Uterus (tissue), 4 donors: ENCODE measurements at places on chromosomes 11 and 22. TPM values are rescaled to one million over a fixed set of nuclear protein-coding genes. Genes with fewer than 3 reads are reported as not detected.

The UCP3 gene
- total RNA-seq: 0.21 TPM

The MS4A15 gene
- total RNA-seq: not detected

- H3K27me3 ChIP-seq: peaks cover 45% of the 10 kb centered on the region
- no peak for DNase-seq
- H3K4me1 ChIP-seq: peaks cover 22% of the 10 kb centered on the region
These were observed 3.3 kb downstream of the PHOX2A start for GRCh38 chr11:72240461-72241290.

DNA sequence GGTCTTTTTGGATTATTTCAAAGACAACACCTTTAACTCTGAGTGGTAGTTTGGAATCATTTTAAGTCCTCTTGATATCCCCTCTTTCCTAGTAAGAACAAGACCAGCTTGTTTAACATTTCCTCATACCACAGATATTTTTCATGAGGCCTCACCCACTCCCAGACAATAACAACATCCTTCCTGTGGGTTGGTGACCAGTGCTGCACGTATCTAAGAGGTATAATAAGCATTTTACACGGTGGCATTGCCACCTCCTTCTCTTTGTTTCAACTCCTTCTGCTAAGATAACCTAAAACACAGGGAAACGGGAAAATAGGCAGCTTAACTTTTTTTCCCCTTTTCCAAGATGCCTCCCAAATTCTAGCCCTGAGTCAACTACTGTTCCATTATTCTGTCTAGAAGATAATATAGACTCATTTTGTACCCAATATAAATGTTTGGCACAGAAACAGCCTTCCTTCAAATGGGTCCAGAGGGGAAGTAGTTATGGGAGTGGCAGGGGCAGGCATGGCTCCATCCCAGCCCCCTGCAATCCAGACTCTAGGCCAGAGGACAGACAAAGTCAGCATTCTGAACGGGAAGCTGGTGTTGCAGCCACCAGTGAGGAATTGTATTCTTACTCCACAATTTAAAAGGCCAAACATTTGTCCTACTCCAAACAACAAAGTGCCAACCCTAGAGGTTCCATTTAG lies 28.5 kb downstream of the MAML2 start:
- no peak overlapping the region for H3K4me3 ChIP-seq
- peak overlapping the region; percentile 62 for H3K27ac ChIP-seq

The SAA1 gene
- not detected for total RNA-seq

DNA sequence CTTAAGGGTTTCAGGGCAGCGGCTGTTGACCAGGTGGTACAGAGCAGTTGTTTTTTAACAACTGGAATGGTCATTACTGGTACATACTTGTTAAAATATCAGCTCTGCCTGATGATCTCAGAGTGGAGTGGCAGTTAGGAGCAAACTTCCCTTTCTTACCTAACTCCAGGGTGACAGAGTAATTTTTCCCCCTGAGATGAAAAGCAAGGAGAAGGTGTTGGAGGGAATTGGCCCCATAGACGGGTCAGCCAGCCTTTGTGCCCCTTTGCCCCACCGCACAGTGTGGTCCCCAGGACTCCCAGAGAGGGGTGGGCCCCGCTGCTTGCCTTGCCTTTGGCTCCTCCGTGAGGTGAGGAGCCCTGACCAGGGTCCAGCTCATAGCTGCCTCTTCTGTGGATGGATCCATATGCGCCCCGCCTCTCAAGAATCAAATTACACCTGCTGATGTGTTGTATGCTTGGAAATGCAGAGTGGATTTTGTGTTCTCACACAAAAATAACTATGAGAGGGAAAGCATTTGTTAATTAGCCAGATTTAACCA lies 27.0 kb upstream of the SORL1-AS1 start:
- no peaks in the 10 kb centered on the region for H3K27me3 ChIP-seq
- DNase-seq: no peak
- H3K4me1 ChIP-seq: no peaks in the 10 kb centered on the region
- H3K4me3 ChIP-seq: no peak overlapping the region
- no peak overlapping the region for H3K27ac ChIP-seq

The OR2AG2 gene
- 0.14 TPM for total RNA-seq

DNA sequence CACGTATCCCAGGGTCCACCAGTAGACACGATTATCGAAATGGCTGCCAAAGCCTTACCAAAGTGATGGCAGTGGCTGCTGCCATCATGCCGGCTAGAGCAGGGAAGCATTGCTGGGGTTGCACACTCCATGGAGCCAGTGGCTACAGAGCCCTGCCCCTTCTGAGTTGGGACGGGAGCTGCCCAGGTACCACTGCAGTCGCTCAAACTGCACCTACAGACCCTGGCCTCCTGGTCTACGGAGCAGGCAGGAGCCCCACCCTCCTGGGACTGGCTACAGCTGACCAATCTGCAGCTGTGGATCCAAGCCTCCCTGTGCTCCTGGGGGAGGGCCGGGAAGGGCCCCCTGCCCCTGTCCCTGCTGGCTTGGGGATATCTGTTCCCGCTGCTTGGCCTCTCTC lies 111.4 kb downstream of the ATG16L2 start:
- peaks cover 9% of the 10 kb centered on the region for H3K4me1 ChIP-seq
- H3K27me3 ChIP-seq: no peaks in the 10 kb centered on the region
- H3K4me3 ChIP-seq: no peak overlapping the region
- H3K36me3 ChIP-seq: no peaks in the 10 kb centered on the region
- no peak for DNase-seq

- H3K4me3 ChIP-seq: no peak overlapping the region
These were observed 116.8 kb upstream of the NECTIN1 start for GRCh38 chr11:119845756-119846155.

DNA sequence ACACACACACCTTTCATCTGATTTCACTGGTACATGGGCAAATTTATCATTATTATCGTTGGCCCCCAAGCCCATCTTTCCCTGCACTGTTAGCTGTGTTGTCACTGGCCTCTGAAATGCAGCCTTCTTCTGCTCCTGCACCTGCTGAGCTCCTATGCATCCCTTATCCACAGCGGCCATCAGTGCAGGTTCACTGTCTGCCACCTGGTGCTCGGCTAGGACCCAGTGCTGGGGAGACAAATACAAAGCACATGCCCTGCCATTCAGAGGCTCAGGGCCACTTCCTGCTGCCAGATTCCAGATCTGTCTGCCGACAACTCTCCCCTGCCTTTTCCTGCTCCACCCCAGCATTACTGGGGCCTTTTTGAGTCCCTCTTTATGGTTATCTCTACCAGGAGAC lies 1205.4 kb downstream of the TBC1D22A start:
- no peak overlapping the region for H3K27ac ChIP-seq
- no peak for DNase-seq
- H3K27me3 ChIP-seq: no peaks in the 10 kb centered on the region
- H3K4me3 ChIP-seq: no peak overlapping the region

DNA sequence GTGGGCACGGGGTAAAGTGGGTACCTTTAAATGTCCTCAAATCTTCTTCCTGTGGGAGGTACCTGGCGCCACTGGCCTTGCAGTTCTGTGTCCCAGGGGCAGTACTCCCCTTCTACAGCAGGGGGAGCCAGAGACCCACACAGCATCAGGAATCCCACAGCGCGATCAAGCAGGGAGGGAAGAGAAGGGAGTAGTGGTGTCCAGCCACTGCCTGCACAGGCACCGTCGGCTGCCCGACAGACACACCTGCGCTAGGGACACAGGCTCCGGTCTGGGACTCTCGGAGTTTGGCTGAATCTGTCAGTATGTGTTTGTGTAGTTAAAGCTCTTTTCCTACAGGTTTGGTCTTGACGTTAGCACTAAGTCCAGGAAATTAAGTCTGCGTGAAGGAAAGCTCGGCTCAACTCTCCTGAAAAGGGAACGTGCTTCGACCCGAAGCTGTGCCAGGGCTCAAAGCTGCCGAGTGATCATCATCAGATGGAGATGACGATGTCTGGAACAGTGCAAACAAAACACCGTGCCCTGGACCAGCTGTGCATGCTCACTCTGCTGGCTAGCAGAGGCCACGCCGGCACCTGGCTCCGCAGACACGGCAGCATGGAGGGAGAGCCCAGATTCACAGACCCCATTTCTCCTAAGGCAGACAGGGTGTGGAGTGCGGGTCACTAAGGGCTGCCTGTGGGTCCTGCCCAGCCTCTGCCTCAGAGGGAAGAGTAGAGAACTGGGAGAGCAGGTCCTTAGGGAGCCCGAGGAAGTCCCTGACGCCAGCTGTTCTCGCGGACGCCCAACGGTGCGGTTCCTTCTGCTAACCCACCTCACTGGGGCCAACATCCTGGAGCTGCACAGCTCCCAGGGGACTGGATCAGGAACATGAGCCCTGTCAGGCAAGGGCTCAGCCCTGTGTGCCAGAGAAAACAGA lies 56.0 kb upstream of the BID start:
- peak overlapping the region; percentile 95 for H3K27ac ChIP-seq
- peak; percentile 89 for DNase-seq
- H3K4me3 ChIP-seq: no peak overlapping the region

The HYLS1 gene
- 10.9 TPM for total RNA-seq

The FJX1 gene
- 2.1 TPM for total RNA-seq

DNA sequence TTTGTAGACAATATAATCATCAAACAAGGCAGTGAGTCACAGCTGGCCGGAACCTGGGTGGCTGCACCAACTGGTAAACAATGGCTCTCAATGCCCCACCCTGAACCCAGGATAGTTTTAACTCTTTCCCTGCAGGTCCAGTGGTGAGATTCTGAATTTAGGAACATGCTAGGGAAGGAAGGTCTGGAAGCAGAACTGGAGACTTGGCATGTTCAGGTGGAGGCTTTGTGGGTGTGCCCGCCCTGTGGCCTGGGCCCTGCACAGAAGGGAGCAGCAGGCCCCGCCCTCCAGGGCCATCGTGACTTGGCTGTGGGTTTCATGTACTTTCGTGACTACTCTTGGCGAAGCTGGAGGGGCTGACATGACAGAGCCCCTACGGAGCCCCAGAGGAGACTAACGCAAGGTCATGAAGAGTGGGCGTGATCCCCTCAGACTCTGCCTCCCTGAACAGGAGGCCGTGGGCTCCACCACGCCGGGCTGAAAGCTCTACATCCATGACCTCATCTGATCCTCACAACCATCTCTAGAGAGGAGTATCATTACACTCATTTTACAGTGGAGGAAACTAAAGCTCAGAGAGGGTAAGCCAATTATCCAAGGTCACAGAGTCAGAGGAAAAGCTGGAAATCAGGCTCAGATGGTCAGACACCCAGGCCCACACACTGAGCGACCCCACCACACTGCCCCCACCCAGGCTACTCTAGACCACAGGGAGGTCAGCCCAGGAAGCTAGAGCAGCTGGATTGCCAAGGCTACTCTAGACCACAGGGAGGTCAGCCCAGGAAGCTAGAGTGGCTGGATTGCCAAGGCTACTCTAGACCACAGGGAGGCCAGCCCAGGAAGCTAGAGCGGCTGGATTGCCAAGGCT lies 27.3 kb downstream of the MAFF start:
- no peak for DNase-seq
- no peaks in the 10 kb centered on the region for H3K27me3 ChIP-seq
- H3K4me1 ChIP-seq: no peaks in the 10 kb centered on the region
- H3K27ac ChIP-seq: peak overlapping the region; percentile 68
- H3K36me3 ChIP-seq: no peaks in the 10 kb centered on the region

- H3K4me1 ChIP-seq: no peaks in the 10 kb centered on the region
- no peak overlapping the region for H3K27ac ChIP-seq
- no peak overlapping the region for H3K4me3 ChIP-seq
- no peaks in the 10 kb centered on the region for H3K27me3 ChIP-seq
- no peak for DNase-seq
These were observed 35.9 kb downstream of the MYO18B start for GRCh38 chr22:25777870-25778269.

The SESN3 gene
- total RNA-seq: 44.1 TPM

GRCh38 chr22:48663297-48663696 lies 1164.4 kb downstream of the BRD1 start:
- no peak overlapping the region for H3K27ac ChIP-seq
- H3K4me3 ChIP-seq: no peak overlapping the region
- H3K27me3 ChIP-seq: no peaks in the 10 kb centered on the region
- no peaks in the 10 kb centered on the region for H3K36me3 ChIP-seq

- no peaks in the 10 kb centered on the region for H3K36me3 ChIP-seq
- H3K4me3 ChIP-seq: no peak overlapping the region
These were observed 367.6 kb downstream of the TBC1D22A start for GRCh38 chr22:47129902-47130635.

DNA sequence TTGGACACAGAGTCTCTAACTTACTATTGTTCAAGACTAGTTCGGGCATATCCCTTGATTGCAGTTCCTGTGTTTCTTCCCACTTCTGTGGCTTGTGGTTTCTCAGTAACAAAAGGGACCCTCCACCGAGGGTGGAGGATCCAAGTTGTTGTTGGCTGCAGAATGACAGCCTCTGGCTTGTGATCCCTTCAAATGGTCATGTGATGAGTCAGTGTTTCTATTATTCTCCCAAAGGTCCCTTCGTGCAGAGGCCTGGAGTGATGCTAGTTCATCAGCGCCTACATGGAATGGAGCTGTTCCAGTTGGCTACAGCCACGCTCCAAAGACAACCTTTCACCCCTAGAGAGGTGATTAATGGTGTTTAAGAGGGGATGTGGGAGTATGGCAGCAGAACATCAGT lies 2.6 kb upstream of the VWCE start:
- peak; percentile 60 for DNase-seq
- H3K4me1 ChIP-seq: peaks cover 14% of the 10 kb centered on the region
- no peaks in the 10 kb centered on the region for H3K27me3 ChIP-seq
- no peak overlapping the region for H3K4me3 ChIP-seq

The SLC1A2 gene
- 11.5 TPM for total RNA-seq

DNA sequence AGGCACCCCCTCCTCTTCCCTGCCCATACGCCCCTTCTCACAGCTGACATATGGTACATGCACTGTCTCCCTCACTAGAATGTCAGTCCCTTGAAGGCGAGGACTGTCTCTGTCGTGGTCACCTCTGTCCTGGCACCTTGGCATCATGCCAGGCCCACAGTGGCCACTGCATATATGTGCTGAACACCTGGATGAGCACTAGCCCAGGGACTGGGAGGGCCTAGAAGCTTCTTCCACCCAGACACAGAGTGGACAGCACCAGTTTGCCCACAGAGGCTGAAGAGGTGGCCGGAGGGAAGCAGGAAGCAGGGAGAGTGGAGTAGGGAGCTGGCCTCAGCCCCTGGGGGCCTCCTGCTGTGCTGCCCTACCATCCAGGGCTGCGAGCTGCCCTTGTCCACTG lies 28.6 kb downstream of the VPS37C start:
- no peaks in the 10 kb centered on the region for H3K36me3 ChIP-seq
- no peak overlapping the region for H3K4me3 ChIP-seq
- peaks cover 6% of the 10 kb centered on the region for H3K4me1 ChIP-seq
- H3K27ac ChIP-seq: no peak overlapping the region
- DNase-seq: no peak

DNA sequence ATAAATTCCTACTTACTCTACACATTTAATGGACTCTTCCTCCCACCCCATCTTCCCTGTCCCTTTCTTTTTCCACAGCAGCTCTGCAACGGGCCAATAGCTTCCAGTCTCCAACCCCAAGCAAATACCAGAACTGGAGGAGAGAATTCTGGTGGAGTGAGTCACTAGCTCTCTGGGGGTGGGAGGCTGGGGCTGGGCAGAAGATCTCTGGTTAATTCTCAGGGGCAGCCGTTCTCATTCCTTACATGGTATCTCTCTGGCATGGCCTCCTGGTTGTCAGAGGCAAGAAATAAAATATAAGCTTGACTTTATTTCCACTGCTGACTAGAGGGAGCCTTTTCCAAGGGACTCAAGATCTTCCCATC lies 90.4 kb upstream of the PARVA start:
- peaks cover 6% of the 10 kb centered on the region for H3K4me1 ChIP-seq
- no peak overlapping the region for H3K4me3 ChIP-seq
- H3K27me3 ChIP-seq: no peaks in the 10 kb centered on the region

The C11orf65 gene
- total RNA-seq: not detected

GRCh38 chr11:58059007-58059350 lies 28.2 kb downstream of the OR6Q1 start:
- H3K36me3 ChIP-seq: no peaks in the 10 kb centered on the region
- DNase-seq: no peak
- H3K27me3 ChIP-seq: no peaks in the 10 kb centered on the region
- H3K27ac ChIP-seq: peak overlapping the region; percentile 66

GRCh38 chr11:94184846-94185245 lies 56.2 kb downstream of the PANX1 start:
- no peak overlapping the region for H3K4me3 ChIP-seq
- no peaks in the 10 kb centered on the region for H3K27me3 ChIP-seq
- peak overlapping the region; percentile 6 for H3K27ac ChIP-seq
- no peak for DNase-seq
